Activated CD8-positive, alpha-beta memory T cell treated with anti-CD3 and anti-CD28 coated beads for 1 hour (primary cell): ENCODE measurements at places on chromosomes 4 and X.
A peak's percentile ranks its signal among the peaks of the same experiment; 100 is the strongest.

DNA sequence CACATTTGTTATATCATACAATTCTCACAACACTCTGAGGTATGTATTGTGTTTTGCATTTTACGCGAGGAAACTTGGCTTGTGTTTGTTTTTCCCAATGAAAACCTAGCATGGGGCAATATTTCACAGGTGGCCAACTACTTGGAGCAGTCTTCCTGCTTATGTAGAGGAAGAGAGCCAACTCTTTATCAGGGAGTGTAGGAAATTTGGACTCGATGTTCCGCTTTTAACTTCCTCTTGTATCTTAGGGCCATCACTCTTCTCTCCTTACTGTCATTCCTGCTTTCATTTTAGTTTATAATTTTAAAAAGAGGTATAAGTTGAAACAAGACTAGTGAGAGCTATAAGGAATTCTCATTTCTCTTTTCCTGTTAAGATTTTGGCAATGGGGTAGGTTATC is 107.7 kb upstream of the RPS6KA3 start:
- no peak for DNase-seq

- no peak for DNase-seq
Measured at GRCh38 chr4:169295822-169296221, 25.1 kb upstream of the SH3RF1 start.

DNA sequence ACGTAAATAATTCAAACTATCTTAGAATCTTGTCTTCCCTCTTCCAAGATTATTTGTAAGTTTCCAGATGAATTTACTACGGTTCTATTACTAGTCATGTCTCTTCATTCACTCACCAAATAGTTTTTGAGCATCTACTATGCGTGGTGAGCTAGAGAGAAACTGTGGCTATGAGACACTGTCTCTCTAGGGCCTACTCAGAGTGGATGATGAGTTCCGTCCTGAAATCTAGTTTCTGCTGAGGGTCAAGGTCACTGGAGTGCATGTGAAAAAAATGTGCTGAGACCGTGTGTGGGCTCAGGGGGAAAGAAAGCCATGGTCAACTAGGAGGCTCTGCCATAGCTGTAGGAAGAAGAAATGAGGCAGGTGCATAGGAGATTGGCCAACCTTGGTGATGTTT is 320.2 kb upstream of the GATB start:
- no peak for DNase-seq

- DNase-seq, result peak; percentile 27
Measured at GRCh38 chrX:150486011-150486410, 82.4 kb upstream of the MTM1 start.

DNA sequence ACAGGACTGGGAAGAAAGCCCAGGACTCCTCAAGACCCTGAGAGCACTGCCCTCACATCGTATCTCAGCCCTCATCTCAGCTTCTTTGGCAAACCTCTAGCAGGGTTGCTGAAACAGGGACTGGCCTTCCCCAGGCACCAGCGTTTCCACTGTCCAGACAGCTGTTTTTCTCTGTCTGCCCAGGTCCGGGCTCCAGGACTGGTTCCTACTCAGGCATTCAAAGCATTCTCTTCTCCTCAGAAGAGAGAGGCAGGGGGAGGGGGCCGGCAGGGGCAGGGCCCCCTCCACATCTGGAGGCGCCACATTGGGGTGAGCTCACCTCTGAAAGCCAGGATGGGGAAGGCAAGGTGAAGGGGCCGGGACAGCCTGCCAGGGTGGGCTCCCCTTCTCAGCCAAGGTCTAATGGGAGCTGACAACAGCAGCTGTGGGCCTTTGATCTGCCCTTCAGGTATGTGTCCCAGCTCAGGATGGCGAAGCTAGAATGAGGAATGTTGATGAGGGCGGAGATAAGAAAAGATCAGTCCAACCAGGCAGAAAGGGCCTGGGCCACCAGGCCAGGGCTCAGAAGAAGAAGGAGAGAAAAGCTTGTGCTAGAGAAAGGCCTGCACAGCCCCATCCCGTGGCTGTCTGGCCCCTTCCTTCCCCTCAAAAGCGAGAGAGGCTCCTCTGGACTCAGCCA is 60.4 kb downstream of the PJA1 start:
- DNase-seq, result no peak

DNA sequence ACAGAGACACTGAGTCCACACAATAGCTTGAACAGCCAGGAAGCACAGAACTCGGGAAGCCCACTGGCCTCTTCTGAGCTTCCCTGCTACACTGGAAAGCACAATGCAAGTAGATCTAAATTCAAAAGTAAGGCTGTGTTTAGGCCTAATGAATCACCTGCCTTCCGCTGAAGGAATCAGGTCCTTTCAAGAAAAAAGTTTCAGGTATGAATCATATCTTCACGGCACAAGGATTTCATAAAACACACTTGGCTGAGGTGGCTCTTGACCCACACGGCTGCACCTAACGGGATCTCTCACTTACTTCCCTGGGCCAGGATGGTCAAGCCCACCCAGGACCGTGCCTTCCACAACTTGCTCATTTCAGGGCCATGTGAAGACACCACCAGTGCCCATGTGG is 59.3 kb downstream of the IRF2 start:
- DNase-seq, result no peak

GRCh38 chr4:6959261-6959660 is 49.6 kb downstream of the TBC1D14 start:
- no peak for DNase-seq

GRCh38 chr4:1075225-1075624 is 38.1 kb downstream of the RNF212 start:
- DNase-seq, result no peak
